Stomach (tissue), 19 donors: ENCODE measurements at places on chromosomes 1 and 21.

DNA sequence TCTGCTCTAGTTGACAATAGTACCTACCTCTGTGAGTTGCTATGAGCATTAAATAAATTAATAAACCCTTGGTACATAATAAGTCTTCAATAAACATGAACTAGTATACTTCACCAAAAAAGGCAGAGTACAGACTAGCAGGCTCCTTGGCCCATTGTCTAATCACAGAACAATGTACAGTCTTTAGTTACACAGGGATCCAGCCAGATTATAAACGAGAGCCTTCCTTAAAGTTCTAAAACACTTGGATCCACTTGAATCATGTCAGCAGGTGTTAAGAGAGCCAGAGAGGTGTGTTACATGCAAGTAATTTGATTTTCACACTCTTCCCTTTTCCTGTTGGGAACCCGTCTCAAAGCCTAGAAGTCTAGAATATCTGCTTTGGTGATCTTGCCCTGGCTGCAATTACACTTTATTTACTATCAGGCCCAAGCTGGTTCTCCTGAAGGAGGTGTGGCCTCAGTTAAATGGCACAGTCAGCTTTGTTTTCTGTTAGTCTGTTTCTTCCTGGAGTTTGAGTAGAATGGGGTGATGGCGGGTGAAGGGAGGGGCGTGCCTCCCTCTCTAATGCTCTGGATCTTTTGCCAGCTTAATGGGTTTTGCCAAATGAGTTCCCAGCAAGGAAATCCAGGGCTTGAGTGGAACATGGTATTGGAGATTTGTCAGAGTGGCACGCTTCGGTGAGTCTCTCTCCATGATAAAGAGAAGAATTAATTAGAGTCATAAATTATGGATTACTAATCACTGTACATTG lies 570.9 kb upstream of the CAMK1G start:
- DNase-seq: no peak

- no peak for DNase-seq
These were observed 45.7 kb downstream of the PSMG1 start for GRCh38 chr21:39137248-39138178.

DNA sequence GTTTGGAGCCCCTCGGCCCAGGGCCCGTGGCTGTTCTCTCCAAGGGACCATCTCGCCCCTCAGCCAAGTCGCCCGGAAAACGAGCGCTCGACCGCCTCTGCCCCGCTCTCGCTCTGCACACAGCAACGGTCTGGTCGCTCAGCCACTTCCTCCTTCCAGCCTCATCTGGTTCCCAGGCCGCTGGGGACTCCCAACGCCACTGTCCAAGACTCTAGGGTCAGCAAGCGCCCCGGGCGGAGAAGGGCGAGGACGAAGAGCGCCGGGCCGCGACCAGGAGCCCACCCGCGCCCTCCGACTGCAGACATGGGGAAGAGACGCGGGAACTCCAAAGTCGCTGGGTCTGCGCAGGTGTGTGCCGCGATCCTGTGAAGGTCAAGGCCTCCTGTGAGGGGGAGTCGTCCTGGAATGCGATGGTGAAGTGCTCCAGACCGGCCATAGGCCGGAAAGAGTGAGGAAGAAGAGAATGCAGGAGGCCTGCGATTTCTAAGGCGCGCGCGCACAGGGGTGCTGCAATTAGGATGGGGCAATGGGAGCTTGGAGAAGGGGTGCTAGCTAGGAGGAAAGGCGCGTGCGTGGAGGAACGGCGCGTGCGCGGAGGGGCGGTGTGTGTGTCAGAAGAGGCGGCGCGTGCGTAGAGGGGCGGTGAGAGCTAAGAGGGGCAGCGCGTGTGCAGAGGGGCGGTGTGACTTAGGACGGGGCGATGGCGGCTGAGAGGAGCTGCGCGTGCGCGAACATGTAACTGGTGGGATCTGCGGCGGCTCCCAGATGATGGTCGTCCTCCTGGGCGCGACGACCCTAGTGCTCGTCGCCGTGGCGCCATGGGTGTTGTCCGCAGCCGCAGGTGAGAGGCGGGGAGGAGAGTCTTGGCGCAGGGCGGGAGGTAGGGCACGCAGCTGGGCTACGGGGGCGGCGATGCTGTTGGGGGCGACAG lies at the start of gene IFNAR1:
TSS of gene IFNAR1 (plus strand) at position 680 of the 931 bp plus-strand sequence. CDS start at position 766, 86 bp downstream.
- peak; percentile 100 for DNase-seq

DNA sequence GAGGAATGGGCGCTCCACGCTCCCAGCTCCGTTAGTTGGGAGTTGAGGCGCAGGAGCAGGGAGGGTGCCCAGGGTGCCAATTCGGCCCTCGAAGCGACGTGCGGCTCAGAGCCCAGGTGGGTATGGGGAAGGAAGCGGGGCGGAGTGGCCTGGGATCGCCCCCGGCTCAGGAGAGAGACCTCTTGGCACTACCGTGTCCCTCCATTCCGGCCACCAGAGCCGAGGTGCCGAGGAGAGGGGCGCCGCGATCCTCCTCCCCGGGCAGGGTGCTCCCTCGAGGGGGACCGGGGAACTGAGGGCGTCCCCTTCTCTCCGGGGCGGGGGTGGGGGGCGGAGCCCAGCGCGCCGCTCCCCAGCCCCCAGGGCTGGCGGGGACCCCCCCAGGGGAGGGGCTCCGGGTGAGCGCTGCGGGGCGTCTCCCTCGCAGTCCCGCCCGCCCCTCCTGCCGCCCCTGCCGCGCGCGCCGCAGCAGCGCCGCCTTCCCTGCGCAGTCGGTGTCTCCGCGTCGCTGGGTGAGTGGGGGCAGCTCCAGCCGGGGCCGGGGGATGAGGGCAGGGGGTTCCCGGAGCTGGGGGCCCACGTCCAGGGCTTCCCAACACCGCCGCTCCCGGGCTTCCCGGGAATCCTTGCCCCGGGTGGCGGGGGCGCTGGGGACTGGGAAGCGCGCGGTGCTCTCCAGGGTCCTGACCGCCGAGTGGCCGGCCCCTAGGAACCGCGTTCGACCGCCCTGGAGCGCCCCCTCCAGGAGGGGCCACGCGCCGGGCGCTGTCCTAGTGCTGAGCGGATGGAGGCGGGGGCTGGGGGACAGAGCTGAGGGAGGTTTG lies at the start of gene HPCA:
TSS of gene HPCA (plus strand) at position 488 of the 824 bp plus-strand sequence. CDS start 2,408 bp downstream, outside the sequence.
- DNase-seq: peak; percentile 90

DNA sequence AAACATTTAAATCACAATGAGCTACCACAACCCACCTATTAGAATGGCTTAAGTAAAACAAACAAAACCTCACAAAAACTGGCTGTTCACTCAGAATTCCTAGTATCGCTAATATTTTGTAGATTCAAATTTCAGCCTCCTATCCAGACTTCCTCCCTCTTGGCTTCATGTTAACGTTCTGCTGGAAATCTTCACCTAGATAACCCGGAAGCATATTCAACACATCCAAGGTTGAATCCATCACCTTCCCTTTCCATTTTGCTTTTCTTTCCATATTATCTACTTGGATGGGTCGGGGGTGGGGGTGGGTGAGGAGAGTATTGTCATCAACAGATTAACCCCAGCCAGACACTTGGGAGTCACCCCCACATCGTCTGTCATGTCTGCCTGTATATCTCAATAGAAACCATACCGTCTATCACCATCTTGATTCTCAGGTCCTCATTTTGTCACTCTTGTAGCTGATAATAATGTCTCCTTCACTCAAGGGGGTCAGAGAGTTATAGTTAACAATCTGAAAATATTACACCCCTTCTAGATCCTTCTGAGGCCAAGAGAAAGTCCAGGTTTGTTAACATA lies 1.7 kb upstream of the DPH5 start:
- no peak for DNase-seq

DNA sequence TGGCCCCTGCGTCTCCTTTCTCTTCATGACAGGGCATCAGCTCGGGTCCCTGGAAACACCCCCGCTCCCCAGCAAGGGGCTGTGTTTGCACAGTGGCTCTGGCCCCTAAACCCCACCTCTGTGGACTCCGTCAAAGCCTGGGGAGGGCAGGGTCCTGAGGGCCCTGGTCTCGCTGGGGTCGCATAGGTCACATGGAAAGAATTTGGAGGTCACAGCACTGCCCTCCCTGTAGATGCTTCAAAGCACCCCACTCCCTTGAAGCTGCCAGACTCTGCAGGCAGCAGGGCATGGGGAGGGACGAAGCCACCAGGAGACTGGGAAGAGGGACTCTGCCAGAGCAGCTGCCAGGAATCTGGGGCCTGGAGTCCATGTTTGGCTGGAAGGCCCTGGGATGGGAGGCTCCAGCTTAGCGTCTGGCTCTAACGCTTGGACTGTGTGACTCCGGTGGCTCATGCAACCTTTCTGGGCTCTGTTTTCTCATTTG lies 36.6 kb upstream of the ECE1 start:
- DNase-seq: peak; percentile 67

- DNase-seq: no peak
These were observed 1.7 kb downstream of the ISG15 start for GRCh38 chr1:1014799-1015681.

GRCh38 chr21:38476385-38476784 lies 21.9 kb downstream of the ERG start:
- DNase-seq: peak; percentile 63

DNA sequence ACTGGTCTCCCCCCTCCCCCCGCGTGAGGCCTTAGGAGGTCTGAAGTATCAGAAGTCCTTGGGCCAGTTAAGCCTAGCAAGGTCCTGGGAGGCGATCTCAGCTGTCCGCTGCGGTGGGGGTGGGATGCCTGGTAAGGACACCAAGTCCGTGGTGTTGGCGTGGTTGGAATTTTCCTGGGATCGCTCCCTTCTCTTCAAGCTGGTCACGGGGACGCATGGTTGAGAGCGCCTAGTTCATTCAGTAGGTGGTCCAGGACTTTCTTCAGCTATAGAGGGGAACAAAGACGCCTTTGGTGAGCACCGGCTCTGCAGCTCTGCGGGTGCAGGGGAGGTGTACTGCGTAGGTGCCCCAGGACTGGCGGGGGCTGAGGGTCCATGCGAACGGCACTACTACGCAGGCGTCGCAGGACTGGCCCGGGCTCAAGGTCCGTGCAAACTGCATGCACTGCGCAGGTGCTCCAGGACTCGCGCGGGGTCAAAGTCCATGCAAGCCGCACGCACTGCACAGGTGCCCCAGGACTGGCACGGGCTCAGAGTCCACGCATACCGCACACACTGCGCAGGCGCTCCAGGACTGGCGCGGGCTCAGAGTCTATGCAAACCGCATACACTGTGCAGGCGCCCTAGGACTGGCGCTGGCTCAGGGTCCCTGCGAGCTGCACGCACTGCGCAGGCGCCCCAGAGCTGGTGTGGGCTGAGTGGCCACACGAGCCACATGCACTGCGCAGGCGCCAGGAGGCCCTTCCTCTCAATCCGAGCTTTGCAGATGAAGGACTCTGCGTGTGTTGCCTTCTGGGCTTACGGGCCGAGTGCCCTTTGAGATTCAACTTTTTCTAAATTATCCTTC lies 36.6 kb upstream of the HMGN1 start:
- DNase-seq: peak; percentile 92

GRCh38 chr1:57860931-57861565 lies 437.2 kb upstream of the DAB1 start:
- DNase-seq: no peak

DNA sequence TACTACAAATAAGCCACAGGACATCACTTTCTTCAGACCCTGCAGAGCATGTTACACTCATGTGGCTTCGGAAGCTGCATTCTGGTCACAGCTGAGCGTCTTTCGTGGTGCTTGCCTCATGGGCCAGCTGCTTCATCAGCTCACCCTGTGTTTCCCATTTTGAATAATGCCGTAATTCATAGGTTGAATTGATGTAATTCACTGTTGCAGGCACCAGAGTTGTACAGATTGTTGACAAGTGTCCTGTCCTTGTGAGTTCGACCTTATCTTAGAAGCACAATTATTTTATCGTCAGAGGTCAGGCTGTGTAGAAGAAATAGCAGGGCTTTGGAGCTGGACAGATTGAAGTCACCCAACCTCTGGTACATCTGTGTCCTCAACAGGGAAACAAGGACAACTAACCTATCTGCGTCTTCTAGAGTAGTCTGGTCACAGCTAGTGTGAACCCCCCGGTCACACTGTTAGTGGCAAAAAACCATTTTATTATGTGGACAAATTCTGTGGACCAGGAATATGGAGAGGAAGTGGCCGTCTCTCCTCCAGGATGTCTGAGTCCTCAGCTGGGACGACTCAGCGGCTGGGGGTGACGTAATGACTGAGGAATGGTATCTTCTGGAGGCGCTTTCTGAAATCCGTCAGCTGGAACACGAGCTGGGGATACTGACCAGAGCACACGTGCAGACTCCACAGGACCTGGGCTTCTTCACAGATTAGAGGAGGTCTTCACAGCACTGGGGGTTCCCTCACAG lies 17.8 kb downstream of the PKNOX1 start:
- DNase-seq: peak; percentile 91

DNA sequence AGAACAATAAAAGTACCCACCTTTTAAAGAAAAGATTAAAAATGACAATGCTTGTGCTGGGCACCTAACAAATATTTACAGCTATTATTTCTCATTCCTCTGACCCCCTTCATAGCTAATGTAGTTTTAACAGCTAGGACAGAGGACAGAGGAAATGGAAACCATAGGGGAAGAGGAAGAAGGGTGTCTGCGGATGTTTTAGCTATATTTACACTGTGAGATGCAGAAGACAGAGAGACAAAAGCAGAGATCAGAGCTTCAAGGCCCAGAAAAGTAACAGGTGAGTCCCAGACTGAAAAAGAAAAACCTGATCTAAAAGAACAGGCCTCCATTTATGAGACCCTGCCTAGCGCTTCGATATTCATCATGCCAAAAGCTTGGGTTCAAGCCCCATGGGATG lies 72.0 kb downstream of the ZNF281 start:
- DNase-seq: no peak

- DNase-seq: no peak
These were observed 192.9 kb downstream of the PCP4 start for GRCh38 chr21:40060083-40060677.

DNA sequence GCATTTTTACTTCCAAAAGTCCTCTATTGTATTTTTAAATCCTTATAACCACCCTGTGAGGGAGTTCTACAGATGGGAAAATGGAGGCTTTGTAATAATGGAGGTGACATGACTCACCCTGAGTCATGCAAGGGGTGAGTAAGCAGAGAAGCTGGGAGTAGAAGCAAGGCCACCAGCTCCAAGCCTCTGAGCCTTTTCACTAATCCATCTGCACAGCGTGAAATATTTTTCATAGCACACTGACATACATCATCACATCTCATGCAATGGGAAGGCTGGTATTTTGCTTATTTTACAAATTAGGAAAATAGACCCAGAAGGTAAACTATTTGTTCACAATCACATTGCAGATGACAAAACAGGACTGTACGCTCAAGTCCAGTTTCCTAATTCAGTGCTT lies 96.9 kb downstream of the KCNH1 start:
- no peak for DNase-seq

- DNase-seq: no peak
These were observed 131.1 kb downstream of the HLCS start for GRCh38 chr21:36835383-36835795.

DNA sequence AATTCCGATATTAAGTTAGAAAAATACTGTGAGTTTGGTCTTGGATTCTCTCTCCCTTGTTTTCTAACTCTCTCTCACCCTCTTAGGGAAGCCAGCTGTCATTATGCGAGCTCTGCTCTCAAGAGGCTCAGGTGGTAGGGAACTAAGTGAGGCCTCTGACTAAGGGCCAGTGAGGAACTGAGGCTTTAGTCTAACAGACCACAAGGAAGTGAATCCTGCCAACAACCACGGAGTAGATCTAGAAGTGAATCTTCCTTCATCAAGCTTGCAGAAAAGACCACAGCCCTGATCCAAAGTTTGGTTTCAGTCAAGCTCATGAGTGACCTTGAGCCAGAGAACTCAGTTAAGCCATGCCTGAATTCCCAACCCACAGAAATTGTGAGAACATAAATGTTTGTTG lies 180.1 kb upstream of the PRMT6 start:
- DNase-seq: peak; percentile 4

GRCh38 chr1:206503591-206504362 lies 3.6 kb upstream of the RASSF5 start:
- DNase-seq: no peak
